Breast epithelium (tissue), 4 donors: ENCODE measurements at places on chromosomes 7 and 10. TPM values are rescaled to one million over a fixed set of nuclear protein-coding genes. Genes with fewer than 3 reads are reported as not detected.

Gene ADGRA1
- total RNA-seq = not detected

Gene HDAC9
- total RNA-seq = 27.5 TPM

Gene PBLD
- 5.9 TPM for total RNA-seq

DNA sequence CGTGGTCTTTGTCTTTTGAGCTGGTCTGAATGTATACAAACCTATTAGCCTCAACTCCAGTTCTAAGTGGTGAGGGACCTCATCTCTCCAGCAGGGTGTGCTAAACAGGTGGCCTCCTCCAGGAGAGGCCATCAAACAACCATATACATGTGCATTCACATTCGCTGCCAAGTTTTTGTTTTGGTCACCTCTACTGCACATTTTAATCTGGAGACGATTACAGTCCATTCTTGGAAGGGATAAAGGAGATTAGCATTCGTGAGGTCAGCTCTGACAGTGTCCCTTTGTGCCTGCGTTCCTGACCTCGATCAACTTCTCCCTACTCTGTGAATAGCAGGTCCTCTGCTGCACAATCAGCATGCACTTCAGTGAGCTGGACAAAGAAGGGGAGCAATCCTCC lies 60.8 kb downstream of the RHOBTB1 start:
- H3K27ac ChIP-seq = no peak overlapping the region
- no peaks in the 10 kb centered on the region for H3K4me1 ChIP-seq
- H3K27me3 ChIP-seq = no peaks in the 10 kb centered on the region
- H3K4me3 ChIP-seq = no peak overlapping the region

GRCh38 chr7:88090671-88091070 lies 129.2 kb downstream of the SRI start:
- no peak overlapping the region for H3K4me3 ChIP-seq
- no peak for DNase-seq
- H3K27ac ChIP-seq = no peak overlapping the region
- no peaks in the 10 kb centered on the region for H3K27me3 ChIP-seq
- no peaks in the 10 kb centered on the region for H3K4me1 ChIP-seq

Gene MEST
- total RNA-seq = 95.7 TPM

DNA sequence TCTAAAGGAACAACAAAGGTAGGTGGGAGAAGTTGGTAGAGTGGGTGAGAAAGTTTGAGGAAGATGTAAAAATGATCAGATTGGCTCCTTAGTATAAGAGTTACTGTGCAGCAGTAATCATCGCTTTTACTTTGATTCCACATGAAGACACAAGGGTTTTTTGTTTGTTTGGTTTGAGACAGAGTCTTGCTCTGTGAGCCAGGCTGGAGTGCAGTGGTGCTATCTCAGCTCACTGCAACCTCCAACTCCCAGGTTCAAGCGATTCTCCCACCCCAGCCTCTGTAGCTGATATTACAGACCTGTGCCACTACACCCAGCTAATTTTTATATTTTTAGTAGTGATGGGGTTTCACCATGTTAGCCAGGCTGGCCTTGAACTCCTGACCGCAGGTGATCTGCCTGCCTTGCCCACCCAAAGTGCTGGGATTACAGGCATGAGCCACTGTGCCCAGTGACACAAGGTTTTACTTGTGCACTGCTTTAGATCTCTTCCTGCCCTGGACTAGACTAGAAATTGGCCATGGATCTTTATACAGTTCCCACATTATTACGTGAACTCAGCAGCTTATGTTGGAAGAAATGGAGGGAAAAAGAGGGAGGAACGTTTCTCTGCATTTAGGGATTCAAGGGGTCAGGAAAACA lies 10.7 kb downstream of the LUC7L2 start:
- H3K27me3 ChIP-seq = no peaks in the 10 kb centered on the region
- H3K4me1 ChIP-seq = no peaks in the 10 kb centered on the region
- H3K4me3 ChIP-seq = no peak overlapping the region
- DNase-seq = no peak
- H3K36me3 ChIP-seq = no peaks in the 10 kb centered on the region

- no peaks in the 10 kb centered on the region for H3K36me3 ChIP-seq
- no peak for DNase-seq
- H3K27me3 ChIP-seq = no peaks in the 10 kb centered on the region
- H3K27ac ChIP-seq = no peak overlapping the region
Observed at GRCh38 chr10:120715171-120715570, 136.0 kb upstream of the WDR11 start.

Gene ADAM8
- 5.0 TPM for total RNA-seq

DNA sequence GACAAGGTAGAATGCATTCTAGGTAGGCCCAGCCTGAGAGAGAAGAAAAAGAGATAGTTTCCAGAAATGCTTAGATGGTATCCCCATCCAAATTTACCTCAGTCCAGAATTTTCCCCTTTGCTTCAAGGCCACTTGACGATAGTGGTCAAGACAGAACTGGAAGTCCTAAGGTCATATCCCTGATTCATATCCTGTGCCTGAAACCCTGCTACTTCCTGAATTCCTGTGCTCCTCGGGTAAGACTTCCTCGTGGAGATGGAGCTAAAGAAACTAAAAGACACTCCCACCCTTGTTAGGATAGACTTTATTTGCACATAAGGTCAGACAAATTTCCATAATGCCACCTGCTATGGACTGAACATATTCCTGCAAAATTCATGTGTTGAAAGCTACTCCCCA lies 175.9 kb downstream of the EVX1 start:
- DNase-seq = no peak
- no peaks in the 10 kb centered on the region for H3K4me1 ChIP-seq
- no peaks in the 10 kb centered on the region for H3K27me3 ChIP-seq
- no peak overlapping the region for H3K4me3 ChIP-seq
- no peak overlapping the region for H3K27ac ChIP-seq

Gene ADAM22
- 7.5 TPM for total RNA-seq

- no peak overlapping the region for H3K4me3 ChIP-seq
- no peaks in the 10 kb centered on the region for H3K4me1 ChIP-seq
- no peak overlapping the region for H3K27ac ChIP-seq
- DNase-seq = no peak
Observed at GRCh38 chr10:34655286-34656170, 159.6 kb downstream of the PARD3 start.

Gene LIPM
- total RNA-seq = not detected

Gene HSPA12A
- 13.2 TPM for total RNA-seq

Gene DNAJC1
- 93.0 TPM for total RNA-seq

- H3K4me3 ChIP-seq = no peak overlapping the region
- H3K36me3 ChIP-seq = no peaks in the 10 kb centered on the region
- DNase-seq = no peak
- no peaks in the 10 kb centered on the region for H3K4me1 ChIP-seq
- no peak overlapping the region for H3K27ac ChIP-seq
- H3K27me3 ChIP-seq = peaks cover 7% of the 10 kb centered on the region
Observed at GRCh38 chr7:157980774-157981173, 606.8 kb downstream of the PTPRN2 start.

DNA sequence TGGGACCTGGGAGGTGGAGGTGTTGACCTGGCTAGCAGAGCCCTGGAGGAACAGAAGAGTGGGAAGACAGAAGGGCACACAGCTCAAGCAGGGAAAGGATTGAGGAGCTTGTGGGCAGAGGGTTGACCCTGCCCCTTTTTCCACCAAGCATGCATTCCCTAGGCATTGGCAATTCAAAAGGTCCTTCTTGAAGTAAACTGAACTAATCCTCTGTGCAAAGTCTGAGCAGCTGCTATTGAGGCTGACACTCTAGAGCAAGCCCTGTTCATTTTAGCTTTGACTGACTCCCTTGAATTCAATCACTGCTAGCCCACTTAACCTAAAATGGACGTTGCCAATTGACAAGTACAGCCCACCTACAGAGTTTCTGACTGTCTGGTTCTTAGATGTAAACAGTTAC lies 116.5 kb upstream of the TNS3 start:
- no peaks in the 10 kb centered on the region for H3K27me3 ChIP-seq
- DNase-seq = no peak
- no peaks in the 10 kb centered on the region for H3K4me1 ChIP-seq
- H3K4me3 ChIP-seq = no peak overlapping the region
- H3K27ac ChIP-seq = no peak overlapping the region

GRCh38 chr7:18835001-18835690 lies 282.3 kb downstream of the TWIST1 start:
- no peak for DNase-seq
- no peaks in the 10 kb centered on the region for H3K27me3 ChIP-seq

GRCh38 chr7:120990468-120991118 lies 2.1 kb downstream of the CPED1 start:
- no peak for DNase-seq
- no peaks in the 10 kb centered on the region for H3K36me3 ChIP-seq
- H3K4me1 ChIP-seq = no peaks in the 10 kb centered on the region

- H3K27ac ChIP-seq = no peak overlapping the region
- DNase-seq = no peak
- H3K36me3 ChIP-seq = no peaks in the 10 kb centered on the region
- H3K27me3 ChIP-seq = no peaks in the 10 kb centered on the region
Observed at GRCh38 chr7:135375908-135376699, 133.8 kb downstream of the CNOT4 start.

Gene PRKAR2B
- total RNA-seq = 64.1 TPM

Gene C10orf143
- 6.6 TPM for total RNA-seq

- no peak for DNase-seq
- no peak overlapping the region for H3K4me3 ChIP-seq
- H3K36me3 ChIP-seq = no peaks in the 10 kb centered on the region
- H3K27ac ChIP-seq = no peak overlapping the region
- H3K4me1 ChIP-seq = no peaks in the 10 kb centered on the region
- no peaks in the 10 kb centered on the region for H3K27me3 ChIP-seq
Observed at GRCh38 chr10:69387500-69387899, 29.2 kb downstream of the TACR2 start.
